Esophagus mucosa (tissue), 1 donor: ENCODE measurements at places on chromosomes 2 and 18. TPM values are rescaled to one million over a fixed set of nuclear protein-coding genes. Genes with fewer than 3 reads are reported as not detected.

- ATAC-seq, result peak; percentile 11
Observed at GRCh38 chr18:35331367-35332087, 12.7 kb downstream of the ZNF24 start.

DNA sequence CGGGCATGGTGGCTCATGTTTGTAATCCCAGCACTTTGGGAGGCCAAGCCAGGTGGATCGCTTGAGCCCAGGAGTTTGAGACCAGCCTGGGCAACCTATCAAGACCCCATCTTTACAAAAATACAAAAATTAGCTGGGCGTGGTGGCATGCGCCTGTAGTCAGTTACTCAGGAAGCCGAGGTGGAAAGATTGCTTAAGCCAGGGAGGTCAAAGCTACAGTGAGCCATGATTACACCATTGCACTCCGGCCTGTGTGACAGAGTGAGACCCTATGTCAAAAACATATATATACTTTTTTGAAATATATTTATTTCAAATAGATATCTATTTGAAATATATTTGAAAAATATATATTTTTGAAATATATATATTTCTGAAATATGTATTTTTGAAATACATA lies 10.9 kb downstream of the OSBPL1A start:
- ATAC-seq, result no peak

DNA sequence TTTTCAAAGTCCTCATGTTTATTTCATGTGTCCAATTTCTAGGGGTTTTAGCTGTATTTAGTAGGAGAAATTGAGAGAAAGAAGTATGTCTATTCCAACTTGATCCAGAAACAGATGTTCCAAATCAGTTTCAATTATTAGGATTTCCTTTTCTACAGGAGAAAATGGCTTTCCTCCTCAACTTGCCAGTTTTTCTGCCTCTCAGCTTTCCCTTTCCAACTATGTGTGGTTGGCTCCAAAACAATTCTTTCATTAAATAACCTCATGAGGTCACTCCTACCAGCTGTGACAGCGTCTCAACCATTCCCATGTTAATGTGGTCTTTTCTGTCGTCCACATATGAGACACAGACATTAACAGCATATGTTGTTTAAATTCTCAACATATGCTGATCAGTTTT lies 13.1 kb downstream of the XIRP2 start:
- no peak for ATAC-seq

DNA sequence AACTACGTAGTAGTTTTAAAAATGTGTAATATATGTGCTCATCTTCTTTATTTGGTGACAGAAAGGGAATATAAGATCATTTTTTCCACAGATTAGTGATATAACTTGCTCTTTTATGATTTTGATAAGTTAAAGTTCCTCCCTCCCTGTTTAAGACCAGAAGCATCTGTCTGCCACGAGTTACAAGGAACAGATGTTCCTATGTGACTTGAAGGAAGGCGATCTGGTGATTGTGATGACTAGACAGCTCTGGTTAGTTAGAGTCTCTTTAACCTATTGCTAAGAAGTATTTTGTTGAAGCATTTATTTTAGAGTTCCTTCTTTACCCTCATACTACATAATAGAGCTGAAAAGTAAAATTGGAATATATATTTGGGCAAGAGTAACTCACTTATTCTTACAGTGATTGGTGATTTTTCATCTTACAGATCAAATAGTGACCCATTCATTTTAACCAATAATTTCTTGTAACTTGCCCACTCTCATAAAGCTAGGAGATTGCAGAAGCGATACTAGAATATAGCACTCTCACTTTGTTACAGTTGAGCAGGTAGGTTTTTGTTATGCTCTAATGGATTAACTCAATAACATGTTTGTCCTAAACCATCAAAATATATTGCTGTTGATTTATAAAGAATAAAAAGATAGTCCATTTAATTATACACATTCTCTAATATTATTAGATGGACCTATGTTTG lies 218.7 kb downstream of the SLC4A10 start:
- no peak for ATAC-seq

DNA sequence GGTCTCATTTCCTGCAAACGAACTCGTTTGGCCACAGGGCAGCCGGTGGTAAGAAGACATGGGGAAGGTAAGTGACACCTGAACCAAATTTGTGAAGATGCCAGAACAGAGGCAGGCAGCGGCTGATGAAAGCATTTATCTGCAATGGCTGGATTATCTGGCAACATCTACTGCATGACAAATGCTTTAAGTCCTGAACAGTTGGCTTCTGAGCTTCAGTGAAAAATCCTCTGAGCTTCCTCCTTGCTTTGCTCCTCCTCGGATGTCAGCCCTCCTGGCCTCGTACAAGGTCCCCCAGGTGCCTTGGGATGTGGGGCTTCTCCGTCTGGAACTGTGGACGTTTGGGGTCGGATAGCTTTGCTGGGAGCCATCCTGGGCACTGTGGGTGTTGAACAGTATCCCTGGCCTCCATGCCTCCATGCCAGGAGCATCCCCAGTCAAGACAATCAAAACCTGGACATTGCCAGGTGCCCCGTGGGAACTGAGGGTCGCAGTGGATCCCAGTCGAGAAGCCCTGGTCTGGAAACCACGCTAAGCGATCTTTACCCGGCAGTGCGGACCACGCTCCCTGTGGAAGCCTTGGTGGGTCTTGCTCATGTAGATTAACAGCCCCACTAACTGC lies 49.3 kb downstream of the KCNG2 start:
- ATAC-seq, result no peak

- ATAC-seq, result no peak
Observed at GRCh38 chr2:178450524-178450773, 526 bp downstream of the PRKRA start.

DNA sequence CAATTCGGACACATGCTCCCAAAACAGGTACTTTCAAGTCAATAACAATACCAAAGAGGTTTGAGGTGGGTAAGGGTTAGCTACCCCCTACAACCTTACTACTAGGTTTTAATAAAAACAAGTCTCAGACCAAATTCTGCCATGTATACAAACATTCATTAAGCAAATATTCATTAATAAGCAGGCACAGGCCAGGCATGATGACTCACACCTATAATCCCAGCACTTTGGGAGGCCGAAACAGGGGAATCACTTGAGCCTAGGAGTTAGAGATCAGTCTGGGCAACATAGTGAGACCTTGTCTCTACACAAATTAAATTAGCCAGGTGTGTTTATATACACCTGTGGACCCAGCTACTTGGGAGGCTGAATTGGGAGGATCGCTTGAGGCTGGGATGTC lies 11.7 kb upstream of the ELAC1 start:
- ATAC-seq, result peak; percentile 41

DNA sequence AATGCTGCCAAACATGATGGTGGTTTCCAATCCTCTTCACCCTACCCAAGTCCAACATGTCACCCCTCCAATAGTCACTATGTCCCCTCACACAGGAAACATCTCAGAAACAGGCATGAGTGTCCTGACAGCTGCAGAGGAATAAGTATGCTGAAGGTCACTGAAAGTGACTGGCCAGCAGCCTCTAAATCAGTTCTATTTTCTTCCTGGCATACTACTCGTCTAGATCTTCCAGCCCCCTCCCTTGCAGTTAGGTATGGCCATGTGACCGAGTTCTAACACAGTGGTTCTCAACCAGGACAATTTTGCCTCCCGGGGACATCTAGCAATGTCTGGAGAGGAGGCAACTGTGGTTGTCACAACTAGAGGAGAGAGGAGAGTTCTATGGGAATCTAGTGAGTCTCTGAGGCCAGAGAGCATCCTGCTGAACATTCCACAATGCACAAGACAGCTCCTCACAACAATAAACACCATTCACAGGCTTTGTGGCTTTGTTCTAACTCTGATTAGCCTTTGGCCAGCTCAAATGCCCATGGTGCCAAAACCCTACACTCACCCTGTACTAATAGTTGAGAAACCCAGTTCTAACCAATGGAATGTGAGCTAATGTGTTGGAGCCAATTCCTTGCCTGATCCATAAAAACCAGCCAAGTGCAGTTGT lies 12.6 kb upstream of the ID2 start:
- no peak for ATAC-seq

- no peak for ATAC-seq
Observed at GRCh38 chr2:126936219-126936723, 37.6 kb downstream of the TEX51 start.

GRCh38 chr2:236993-237539 lies 26.8 kb downstream of the SH3YL1 start:
- ATAC-seq, result no peak

Gene ST8SIA3
- not detected for total RNA-seq

Gene BCL2
- 2.3 TPM for total RNA-seq

Gene CCDC150
- 3.3 TPM for total RNA-seq

Gene KLHL29
- 3.6 TPM for total RNA-seq

Gene WDSUB1
- 7.5 TPM for total RNA-seq
